ENCODE measurements at places on chromosomes 5 and 9.

DNA sequence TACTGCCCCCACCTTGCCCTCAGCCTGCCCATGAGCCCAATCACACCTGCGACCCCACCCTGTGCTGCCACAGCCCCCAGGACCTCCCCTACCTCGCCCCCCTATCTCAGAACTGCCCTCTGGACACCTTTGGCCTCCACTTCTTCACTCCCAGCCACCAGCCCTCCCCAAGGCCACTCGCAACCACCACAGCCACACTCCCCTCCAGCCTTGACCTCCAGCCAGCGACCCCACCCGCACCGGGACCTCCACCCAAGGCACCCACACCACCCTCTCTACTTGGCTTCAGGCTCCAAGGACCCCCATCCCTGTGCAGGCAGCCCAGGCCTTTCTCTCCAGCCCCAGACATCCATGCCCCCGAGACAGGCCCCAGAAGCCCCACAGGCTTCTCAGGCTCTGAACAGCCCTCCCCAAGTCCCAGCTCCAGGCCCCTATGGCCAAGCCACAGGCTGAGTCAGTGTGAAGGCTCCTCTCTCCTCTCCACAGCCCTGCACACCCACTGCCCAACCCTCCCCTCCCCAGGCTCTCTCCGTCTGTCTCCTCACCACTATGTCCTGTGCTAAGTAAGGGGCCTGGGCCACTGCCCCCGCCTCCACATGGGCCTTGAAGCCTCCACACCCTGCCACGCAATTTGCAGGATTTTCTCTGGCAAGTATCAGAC, 2.0 kb downstream of the AK1 start:
- DNase-seq: no peak

- no peak for DNase-seq
Measured at GRCh38 chr5:141514330-141515133, 25.7 kb downstream of the PCDHGC5 start.

DNA sequence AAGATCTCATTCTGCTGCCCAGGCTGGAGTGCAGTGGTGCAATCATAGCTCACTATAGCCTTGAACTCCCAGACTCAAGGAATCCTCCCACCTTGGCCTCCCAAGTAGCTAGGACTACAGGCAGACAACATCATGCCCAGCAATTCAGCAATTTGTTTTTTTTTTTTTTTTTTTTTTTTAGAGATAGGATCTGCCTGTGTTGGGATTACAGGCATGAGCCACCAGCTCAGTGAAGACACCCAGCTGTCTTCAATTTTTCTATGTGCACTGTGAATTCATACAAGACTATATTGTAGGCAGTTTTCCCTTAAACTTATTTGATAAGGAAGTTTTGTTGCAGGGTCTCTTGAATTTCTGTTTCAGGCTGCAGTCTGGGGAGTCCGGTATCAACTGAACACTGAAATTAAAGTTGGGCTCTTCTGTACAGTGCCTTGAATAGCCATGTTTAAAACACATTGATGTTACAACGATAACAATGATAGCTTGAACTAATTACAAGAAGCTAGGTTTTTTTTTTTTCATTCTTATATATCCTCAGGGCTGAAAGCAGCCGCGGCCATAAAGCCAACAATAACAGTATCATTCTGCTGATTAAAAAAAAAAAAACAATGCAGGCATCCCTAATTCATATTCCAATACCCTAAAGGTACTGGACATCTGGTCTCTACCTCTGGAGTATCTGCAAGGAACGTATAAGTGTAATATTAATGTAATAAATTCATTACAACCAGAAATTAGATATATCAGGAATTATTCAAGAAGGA, 63.5 kb downstream of the MPDZ start:
- DNase-seq: no peak

- DNase-seq: no peak
Measured at GRCh38 chr5:158807946-158808345, 291.8 kb downstream of the EBF1 start.

DNA sequence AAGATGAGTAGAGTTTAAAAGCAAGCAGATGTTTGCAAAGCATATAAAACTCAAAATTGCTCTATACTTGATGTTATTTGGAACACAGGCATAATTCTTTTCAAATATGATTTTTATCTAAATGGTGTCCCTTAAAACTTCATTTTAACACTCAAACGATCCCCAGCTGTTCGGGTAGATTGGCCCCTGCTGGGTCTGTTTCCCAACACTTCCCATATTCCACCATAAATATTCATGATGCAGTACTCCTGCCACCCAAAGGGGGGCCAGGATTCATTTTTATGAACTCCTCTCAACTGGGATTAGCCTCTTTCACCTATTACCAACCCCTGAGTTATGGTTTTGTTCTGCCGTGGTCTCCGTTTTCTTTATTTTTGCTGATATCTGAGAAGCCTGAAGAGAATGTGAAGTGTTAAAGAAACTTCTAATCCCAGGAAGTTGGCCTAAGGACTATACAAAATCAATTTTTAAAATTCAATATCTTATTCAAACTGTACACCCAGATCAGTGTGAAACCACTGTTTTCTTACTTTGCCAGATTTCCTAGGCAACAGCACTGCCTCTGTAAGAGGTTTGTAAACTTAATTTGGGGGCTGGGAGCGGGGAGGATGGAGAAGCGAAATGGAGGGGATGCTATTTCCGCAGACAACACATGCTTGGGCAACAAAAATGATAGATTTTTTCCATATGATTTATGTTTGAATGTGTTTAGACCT, 384.1 kb downstream of the DMRT2 start:
- DNase-seq: no peak

GRCh38 chr9:104934691-104935500, 6.9 kb upstream of the ABCA1 start:
- no peak for DNase-seq

GRCh38 chr9:130100681-130101080, 47.0 kb downstream of the GPR107 start:
- DNase-seq: no peak

DNA sequence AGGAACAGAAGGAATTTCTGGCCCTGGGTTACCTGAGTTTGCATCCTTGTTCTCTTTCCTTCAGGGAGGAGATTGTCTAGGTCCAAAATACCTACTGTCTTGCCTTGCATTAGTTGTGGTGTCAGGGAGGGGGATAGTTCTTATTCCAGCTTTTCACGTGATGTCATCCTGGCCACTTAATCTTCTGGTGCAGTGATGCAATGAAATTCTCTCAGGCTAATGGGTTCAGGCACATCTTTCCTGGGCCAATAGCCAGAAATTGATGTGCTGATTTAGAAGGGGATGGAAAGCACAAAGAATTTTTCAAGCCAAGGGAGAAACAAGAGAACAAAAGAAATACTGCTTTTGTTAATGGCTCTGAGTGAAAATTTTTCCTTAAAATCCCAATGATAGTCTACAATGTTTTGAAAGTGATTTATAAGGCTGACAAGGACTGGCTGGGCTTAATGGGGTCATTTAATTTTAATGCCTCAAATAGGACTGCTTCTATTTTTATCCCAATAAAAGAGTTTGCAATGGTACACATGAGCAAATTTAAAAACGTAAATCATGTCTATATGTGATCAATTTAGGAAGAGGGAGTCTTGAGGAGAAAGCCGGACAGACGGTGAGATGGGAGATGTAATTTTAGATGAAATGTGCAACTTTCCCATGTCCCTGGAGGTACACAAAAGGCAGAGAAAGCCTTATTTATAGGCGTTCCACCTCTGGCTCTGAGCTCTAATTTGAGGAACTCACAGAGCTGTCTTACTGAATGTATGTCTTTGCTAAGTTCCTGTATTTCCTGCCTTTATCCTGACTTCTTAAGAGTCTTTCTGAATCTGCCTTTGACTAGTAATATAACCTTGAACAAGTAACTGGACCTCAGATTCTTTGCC, 89.3 kb upstream of the SV2C start:
- DNase-seq: no peak

GRCh38 chr9:70031141-70031545, 12.5 kb upstream of the MAMDC2 start:
- no peak for DNase-seq

DNA sequence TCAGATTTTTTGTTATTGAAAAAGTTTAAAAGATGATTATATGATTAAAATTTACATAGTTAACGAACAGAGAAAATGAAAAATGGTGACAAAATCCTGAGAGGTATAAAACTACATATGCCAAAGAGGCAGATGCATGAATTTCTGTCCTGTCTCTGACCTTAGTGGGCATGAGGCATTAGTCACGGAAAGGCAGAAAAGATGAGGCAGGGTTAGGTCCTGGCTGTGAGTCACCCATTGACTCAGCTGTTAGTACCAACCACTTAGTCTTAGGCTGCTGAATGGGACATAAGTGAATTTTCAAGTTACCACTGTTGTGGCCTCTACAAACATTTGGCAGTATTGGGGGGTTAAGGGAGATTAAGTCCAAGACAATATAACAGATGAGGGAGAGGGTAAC, 33.1 kb downstream of the RASA1 start:
- DNase-seq: no peak

- DNase-seq: no peak
Measured at GRCh38 chr5:142182840-142183239, 74.3 kb downstream of the NDFIP1 start.

DNA sequence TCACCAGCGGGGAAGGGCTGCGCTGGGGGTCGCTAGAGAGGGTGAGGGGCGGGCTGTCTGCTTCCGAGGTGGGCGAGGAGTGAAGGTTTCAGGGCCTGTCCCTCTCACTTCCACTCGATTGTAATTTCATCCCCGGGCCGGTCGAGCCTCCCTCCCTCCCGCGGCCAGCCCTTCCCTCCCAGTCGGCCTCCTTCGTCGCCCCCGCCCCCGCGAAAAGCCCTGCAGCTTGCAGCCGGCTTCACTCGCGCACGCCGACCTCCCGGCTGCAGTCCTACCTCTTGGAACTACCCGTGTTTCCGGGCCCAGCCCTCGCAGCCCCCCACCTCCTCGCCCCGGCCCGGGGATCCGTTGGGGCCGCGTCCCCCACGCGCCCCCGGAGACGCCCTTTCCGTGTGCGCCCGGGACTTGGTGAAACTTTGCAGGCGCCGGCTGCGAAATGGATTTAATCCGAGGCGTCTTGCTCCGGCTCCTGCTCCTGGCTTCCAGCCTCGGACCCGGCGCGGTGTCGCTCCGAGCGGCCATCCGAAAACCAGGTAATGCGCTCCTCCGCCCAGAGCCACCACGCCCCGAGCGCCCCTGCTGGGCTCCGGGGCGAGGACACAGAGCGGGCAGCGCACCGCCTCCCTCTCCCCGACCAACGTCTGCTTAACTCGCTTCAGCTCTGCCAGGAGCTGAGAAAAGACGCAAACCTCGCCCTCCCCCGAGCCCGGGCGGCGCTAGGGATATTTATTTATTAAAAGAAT, at the start of gene EGFLAM:
Gene EGFLAM (plus strand): TSS at position 241 of the 743 bp plus-strand sequence. CDS start 196 bp downstream, at position 437.
- peak; percentile 72 for DNase-seq

- DNase-seq: no peak
Measured at GRCh38 chr5:15946026-15946425, 233.6 kb downstream of the MARCHF11 start.

GRCh38 chr5:74507370-74508005, 133.0 kb downstream of the ENC1 start:
- no peak for DNase-seq

DNA sequence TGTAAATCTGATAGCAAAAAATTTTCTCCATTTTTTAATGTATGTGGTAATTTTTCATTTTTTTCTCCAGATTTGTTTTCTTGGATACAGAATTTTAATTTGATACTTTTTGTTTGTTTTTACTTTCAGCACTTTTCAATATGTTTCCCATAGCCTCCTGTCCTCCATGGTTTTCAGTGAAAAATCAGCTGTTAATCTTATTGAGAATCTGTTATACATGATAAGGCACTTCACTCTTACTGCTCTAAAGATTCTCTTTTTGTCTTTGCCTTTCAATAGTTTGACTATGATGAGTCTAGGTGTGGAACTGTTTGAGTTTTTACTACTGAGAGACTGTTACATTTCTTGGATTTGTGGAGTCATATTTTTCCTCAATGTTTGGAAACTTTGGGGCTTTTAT, 455.7 kb upstream of the NUDT12 start:
- no peak for DNase-seq

GRCh38 chr5:173498286-173498685, 118.2 kb downstream of the BOD1 start:
- DNase-seq: no peak

DNA sequence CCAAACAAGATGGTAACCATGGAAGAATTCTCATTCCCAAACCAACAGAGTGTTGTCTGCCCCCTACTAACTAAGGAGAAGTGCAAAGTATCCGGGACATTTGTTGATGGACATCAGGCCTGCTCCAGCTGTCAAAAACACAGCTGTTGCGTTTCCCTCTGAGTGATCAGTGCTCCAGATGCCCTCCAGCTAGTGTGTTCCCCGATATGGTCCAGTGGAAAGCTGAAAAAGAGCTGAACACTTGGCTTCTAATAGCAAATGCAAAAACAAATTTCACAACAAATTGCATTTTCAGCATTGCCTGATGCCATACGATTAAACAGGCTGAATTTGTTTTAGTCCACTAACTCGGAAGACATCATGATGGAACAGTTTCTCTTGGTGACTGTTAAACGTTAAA, 1398.7 kb downstream of the PTPRD start:
- no peak for DNase-seq

DNA sequence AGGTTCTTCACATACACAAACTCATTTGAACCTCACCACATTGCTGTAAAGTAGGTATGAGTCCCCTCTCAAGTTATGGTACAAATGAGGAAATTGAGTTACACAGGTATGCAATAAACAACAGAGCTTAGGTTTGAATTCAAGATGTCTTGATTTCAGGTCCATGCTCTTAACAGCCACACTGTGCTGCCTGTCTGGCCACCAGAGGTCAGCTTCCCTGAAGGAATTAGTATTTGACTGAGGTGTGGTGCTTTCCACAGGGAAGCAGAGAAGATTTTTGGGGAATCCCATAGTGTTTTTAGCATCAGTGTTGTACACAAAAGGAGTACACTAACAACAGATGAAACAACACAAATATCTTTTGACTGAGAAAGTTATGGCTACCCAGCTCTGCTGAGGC, 94.4 kb upstream of the ITGA1 start:
- DNase-seq: no peak

- no peak for DNase-seq
Measured at GRCh38 chr9:136943291-136944211, 987 bp downstream of the FBXW5 start.

DNA sequence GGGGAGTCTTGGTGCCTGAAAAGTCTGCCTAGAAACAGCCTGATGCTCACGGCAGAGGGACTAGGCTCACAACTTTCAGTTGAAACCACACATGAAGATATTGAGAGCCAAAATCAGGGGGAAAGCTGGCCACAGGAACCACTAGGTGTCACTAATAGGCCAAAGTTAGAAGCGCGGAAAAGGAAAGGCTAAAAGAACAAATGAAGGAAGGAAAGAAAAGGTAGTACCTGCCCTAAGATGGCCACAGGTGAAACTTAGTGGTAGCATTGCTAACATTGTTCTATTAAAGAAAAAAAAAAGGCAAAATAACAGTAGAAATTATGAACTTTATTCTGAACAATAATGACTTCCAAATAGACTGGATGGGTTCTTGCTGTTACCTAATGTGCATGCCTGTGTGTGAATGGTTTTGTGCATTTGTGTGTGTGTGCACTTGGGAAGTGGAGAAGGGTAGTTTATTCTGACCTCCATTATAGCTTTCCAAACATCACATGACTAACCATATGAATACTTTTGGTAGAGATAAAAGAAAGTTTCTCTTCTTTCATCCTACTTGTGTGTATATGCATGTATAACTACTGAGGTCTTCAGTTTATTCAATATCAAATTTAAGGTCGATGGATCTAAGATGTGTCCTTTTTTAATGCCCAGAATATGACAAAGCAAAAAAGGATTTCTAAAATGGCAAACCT, 2.1 kb upstream of the RFESD start:
- DNase-seq: no peak

- DNase-seq: no peak
Measured at GRCh38 chr9:7729371-7730163, 70.0 kb downstream of the DMAC1 start.

- DNase-seq: no peak
Measured at GRCh38 chr5:34900652-34901051, 14.7 kb downstream of the RAD1 start.

- DNase-seq: no peak
Measured at GRCh38 chr9:80648336-80648735, 1041.0 kb downstream of the TLE1 start.

All from left forelimb (tissue), 1 donor.